Tibial nerve (tissue), 4 donors: ENCODE measurements at places on chromosomes 2 and 18. TPM values are rescaled to one million over a fixed set of nuclear protein-coding genes. Genes with fewer than 3 reads are reported as not detected.

REG3G gene
- not detected for total RNA-seq

RGPD8 gene
- total RNA-seq, result 16.4 TPM

UGT1A7 gene
- total RNA-seq, result not detected

RBBP8 gene
- total RNA-seq, result 43.8 TPM

GRCh38 chr2:203797712-203798111 is 69.9 kb upstream of the CTLA4 start:
- no peaks in the 10 kb centered on the region for H3K36me3 ChIP-seq
- no peak overlapping the region for H3K4me3 ChIP-seq
- no peaks in the 10 kb centered on the region for H3K4me1 ChIP-seq
- H3K27ac ChIP-seq, result no peak overlapping the region

DNA sequence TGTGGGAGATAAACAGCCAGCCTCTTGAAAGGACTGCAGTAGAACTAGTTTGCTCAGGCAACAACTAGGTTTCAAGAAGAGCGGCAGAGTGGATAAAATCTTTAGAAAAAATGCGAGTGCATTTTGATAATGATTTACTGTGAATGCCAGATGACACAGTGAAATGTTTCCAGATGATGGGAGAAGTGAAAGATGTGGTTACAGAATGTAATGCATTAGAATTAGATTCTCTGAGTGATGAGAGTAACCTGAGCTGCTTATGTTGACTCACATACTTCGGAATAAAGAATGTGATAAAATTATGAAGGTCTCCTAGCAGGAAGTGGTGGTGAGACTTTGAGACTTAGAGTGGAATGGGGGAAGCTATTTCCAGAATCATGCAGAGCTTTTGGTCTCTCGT is 184.3 kb downstream of the GULP1 start:
- H3K36me3 ChIP-seq, result no peaks in the 10 kb centered on the region
- H3K27me3 ChIP-seq, result no peaks in the 10 kb centered on the region
- no peak overlapping the region for H3K27ac ChIP-seq
- no peak overlapping the region for H3K4me3 ChIP-seq
- H3K4me1 ChIP-seq, result no peaks in the 10 kb centered on the region

DNA sequence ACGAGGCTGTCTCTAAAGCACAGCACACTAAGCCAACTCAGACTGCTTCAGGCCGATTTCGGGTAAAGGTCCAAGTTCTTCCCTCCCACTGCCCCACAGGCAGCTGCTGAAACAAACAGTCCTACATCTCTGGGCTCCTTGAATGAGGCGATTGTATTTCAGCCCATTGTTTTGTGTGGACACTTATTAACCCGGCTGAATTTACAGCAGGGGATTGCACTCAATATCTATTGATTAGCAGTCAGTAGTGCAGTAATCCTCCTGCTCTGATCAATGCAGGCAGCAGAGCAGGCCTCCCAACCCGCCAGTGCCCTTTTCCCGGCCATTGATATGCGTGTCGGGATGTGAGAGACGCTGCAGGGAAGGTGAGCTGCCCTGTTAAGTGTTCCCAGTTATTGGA is 330.1 kb downstream of the CMPK2 start:
- no peak for DNase-seq
- no peak overlapping the region for H3K4me3 ChIP-seq
- H3K27me3 ChIP-seq, result no peaks in the 10 kb centered on the region
- no peak overlapping the region for H3K27ac ChIP-seq

- no peaks in the 10 kb centered on the region for H3K27me3 ChIP-seq
- no peak overlapping the region for H3K27ac ChIP-seq
- H3K36me3 ChIP-seq, result no peaks in the 10 kb centered on the region
- no peaks in the 10 kb centered on the region for H3K4me1 ChIP-seq
Observed at GRCh38 chr18:9629709-9630108, 15.3 kb upstream of the PPP4R1 start.

- H3K27ac ChIP-seq, result no peak overlapping the region
- no peak for DNase-seq
- H3K36me3 ChIP-seq, result no peaks in the 10 kb centered on the region
Observed at GRCh38 chr2:118832791-118833715, 14.4 kb downstream of the EN1 start.

GRCh38 chr2:101883860-101884259 is 107.9 kb upstream of the IL1R2 start:
- no peaks in the 10 kb centered on the region for H3K27me3 ChIP-seq
- no peak overlapping the region for H3K27ac ChIP-seq

DNA sequence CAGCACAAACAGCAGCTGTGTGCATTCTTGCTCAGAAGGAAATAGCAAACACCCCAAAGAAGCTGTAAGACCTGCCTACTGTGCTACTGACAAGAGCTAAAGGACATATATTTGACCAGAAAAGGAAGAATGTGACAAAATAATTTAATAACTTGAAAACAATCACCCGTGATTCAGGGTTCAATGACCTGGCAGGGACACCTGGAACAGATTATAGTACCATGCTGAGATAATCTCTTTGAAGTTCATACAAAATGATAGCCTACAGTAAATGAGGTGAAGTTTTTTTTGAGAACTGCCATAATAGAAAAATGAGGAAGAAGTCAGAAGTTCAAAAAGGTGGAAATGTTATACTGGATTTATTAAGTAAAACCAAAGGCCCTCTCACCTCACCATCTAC is 324.8 kb upstream of the GULP1 start:
- no peak overlapping the region for H3K4me3 ChIP-seq
- DNase-seq, result no peak
- no peak overlapping the region for H3K27ac ChIP-seq
- no peaks in the 10 kb centered on the region for H3K36me3 ChIP-seq
- H3K4me1 ChIP-seq, result no peaks in the 10 kb centered on the region
- no peaks in the 10 kb centered on the region for H3K27me3 ChIP-seq
